ENCODE measurements at places on chromosomes 11 and 22.

DNA sequence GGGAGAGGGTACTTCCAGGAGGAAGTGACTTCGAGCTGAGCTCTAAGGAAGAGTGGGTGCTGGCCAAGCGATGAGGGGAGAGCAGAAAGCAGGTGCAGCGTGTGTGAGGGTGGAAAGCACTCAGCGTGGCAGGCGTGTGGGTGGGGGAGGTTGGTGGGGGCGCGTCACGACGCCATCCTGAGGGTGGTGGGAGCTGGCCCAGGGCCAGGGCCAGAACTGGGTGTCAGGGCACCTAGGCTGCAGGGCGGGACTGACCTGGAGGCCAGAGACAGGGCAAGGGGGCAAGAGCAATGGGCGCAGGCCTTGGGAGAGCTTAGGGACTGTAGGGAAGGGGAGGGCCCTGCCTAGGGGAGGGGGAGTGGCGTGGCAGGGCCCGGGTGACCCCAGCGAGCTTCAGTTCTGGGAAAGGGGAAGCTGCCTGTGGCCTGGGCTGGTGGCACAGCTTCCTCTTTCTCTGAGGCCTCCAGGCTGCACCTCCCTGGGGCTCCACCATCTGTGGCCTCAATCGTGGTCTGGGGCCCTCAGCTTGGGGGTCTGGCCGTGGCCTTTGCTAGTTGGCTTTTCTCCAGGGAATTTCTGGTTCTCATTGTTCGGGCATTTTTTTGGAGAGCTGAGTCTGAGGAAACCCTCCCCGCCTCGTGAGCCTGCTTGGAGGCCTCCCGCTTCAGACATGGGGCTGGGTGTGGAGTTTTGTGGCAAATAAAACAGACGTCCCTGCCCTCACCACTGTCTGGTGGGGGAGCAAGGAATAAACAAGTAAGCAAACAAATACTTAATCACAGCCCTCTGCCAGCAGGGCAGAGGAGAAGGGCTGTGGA lies 8.9 kb downstream of the RELT start:
- DNase-seq: no peak

- DNase-seq: no peak
Measured at GRCh38 chr11:62487738-62488551, 58.7 kb downstream of the AHNAK start.

DNA sequence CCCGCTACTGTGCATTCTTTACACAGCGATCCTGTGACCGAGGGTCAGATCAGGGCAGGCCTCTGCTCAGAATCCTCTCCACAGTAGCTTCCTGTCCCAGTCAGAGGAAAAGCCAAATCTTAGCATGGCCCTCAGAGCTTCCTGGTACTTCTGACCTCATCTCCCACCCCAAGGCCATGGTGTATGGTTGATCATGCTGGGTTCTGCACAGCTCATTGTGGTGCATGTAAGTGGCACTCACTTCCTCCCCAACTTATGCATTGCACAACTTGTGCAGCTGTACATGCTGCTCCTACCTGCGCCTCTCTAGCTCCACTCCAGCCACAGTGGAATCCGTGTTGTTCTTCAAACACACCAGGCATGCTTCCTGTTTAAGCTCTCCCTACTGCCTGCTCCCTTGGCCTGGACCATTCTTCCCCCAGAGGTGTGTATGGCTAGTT lies 20.3 kb downstream of the BMAL1 start:
- DNase-seq: no peak

GRCh38 chr11:34542089-34542488 lies 28.5 kb upstream of the ELF5 start:
- no peak for DNase-seq

GRCh38 chr22:34623580-34623979 lies 442.4 kb upstream of the ISX start:
- no peak for DNase-seq

DNA sequence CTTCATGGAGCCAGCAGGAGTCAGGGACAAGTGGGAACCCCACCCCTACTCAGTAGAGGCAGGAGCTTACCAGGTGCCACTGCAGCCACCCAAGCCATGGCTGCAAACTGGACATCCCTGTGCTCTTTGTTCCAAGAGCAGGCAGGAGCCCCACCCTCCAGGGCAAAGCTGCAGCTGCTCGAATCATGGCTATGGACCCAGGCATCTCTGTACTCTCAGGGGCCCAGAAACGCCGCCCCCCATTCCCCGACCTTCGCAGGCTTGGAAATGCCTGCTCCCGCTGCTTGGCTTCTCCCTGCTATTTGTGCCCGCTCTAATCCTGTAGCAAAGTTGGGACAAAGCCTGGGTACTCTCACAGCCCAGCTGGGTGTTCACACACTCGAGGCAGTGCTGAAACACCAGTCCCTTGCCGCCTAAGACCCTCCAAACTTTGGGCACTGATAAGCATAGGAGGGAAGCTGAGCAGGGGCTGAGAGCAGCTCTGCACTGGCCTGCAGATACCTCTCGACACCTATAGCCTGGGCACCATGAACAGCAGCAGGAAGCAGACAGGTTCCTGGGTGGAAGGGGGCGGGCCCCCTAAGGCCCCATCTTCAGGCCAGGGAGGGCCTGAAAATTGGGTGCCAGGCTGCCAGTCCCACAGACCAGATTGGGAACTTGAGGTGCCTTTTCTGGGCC lies 402.4 kb downstream of the LRRC4C start:
- no peak for DNase-seq

DNA sequence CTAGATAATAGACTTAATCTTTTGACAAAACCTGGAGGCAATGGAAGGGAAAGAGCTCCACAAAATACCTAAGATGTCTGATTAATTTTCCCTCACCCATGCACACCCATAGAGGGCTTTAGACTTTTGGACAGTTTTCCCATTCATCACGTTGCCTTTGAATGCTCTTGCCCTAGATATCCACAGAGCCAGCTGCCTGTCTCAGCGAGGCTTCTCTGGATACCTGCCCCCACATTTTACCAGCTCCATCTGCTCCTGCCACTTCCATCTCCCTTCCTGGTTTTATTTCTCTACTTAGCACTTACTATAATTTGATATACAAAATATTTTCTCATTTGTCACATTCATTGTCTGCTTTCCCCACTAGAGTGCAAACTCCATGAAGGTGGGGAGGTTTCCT lies 136.8 kb downstream of the FDX1 start:
- DNase-seq: no peak

- no peak for DNase-seq
Measured at GRCh38 chr11:88480223-88480622, 142.7 kb upstream of the CTSC start.

DNA sequence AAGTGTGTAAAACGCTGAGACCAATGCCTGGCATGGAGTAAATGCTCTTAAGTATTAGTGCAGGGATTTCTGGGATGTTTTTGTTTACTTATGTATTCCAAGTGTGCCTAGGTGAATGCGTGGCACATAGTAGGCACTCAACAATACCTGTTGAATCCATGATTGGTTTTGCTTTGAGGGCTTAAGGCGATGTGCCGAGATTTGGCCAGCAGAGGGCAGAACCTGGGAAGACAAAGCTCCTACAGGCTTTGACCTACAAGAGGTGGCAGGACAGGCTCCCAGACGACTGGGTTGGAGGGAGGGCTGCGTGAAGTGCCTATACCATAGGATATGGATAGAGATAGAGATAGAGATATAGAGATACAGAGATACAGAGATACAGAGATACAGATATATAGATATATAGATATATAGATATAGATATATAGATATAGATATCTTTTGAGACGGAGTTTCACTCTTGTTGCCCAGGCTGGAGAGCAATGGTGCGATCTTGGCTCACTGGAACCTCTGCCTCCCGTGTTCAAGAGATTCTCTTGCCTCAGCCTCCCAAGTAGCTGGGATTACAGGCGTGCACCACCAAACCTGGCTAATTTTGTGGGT lies 13.9 kb downstream of the KCNE3 start:
- DNase-seq: peak; percentile 87

DNA sequence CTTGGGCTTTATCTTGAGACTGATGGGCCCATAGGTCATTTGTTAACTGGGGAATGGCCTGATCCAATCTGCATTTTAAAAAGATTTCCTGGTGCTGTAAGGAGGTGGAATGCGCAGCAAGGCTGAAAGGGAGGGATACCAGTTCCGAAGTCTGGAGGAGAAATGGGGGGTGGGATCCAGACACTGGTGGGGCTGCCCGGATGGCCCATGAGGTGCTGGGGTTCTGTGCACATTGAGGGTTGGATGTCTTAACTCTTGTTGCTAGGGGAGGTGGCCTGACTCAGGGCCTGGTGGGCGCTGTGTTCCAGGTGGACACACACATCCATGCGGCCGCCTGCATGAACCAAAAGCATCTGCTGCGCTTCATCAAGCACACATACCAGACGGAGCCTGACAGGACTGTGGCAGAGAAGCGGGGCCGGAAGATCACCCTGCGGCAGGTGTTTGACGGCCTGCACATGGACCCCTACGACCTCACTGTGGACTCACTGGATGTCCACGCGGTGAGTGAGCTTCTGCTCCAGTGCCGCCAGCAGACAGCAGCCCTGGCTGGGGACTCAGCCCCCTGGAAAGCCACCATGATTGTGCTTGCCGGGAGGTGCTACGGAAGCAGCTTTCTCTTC lies 38.1 kb downstream of the AMPD3 start:
- no peak for DNase-seq

DNA sequence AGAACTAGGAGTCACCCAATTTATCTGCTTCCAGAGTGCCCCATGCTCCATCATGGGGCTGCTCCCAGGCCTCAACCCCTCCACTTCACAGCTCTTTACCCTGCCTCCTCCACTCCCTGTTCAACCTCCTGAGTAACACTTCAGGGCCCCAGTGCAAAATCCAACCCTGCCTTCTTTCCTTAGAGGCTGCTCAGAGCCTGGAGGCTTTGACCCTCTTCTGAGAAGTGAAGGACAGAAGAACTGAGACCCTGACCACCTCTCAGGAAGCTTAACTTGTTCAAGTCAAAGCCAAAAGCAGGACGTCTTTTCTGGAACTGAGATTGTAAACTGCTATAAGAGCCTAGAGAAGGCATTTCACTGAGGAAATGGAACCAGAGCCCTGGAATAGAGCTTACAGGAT lies 15.5 kb downstream of the EIF3F start:
- DNase-seq: no peak

DNA sequence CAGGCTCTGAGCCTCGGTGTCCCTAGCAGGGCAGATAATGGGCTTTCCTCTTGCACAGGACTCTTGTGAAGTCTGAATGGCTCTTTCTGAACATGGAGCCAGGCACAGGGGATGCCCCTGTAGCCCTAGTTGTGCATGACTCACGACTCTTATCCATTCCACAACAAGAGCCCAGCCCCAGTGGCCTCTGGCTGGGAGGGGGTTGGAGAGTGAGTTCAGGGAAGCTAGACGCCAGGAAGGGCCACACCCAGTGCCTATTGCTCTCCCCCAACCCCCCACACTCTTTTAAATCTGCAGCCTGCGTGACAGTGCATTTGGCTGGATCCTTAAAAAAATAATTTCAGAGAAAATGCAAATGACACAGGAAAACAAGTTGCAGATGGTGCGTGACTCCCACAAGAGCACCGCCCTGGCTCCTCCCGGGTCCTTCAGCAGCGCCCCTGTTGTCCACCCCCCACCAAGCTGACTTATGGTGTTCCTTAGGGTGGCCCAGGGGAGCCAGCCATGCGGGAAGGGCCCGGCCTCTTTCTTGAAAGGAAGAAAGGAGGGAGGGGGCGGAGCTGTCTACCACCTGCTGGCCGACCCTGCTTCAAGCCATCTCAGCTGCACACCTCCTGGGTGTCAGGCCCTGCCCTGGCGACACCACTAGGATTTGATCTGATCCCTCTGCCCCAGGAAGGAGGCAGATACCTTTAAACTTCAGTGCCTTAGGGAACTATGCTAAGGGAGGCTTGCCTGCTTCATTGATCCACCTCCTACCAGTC lies 74.7 kb downstream of the MN1 start:
- DNase-seq: no peak

DNA sequence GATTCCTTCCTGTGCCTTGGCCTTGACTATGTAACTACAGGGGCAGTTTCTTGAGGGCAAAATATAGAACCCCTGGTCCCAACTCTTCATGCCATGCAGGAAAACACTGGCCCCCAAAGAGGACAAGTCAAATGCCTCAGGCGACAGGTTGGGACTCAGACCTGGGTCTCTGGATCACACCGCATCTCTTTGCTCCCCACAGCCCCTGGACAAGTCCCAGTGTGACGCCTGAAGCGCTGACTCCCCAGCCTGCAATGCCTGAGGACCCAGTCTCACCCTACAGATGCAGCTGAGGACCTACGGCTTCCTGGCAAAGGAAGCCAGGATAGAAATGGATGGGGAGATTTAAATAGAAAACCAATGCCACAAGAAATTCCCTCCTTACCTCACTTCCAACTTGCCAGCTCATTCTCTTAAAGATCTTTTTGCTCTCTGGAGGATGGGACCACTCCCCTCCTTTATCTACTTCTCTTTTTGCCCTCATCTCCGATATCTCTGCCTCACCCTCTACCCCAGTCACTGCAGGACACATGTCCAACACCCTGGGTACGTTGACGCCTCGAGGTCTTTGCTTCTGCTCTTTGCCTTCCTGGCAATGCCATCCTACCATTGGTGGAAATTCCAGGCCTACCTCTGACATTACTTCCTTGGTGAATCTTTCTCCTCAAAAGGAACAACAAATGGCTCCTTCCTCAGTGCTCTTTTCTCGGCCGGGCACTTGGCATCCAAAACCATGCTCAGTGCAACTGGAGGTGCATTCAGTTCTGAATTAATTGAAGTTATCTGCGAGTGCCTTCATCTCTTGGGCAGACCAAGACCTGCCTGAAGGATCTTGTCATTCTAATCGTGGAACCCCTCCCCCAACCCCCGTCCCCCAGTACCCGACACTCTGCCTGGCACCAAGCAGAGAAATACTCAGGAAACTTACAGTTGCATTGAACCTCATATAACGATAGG lies 2.0 kb upstream of the PRDM11 start:
- no peak for DNase-seq

- no peak for DNase-seq
Measured at GRCh38 chr22:39481054-39481453, 21.0 kb upstream of the MIEF1 start.

DNA sequence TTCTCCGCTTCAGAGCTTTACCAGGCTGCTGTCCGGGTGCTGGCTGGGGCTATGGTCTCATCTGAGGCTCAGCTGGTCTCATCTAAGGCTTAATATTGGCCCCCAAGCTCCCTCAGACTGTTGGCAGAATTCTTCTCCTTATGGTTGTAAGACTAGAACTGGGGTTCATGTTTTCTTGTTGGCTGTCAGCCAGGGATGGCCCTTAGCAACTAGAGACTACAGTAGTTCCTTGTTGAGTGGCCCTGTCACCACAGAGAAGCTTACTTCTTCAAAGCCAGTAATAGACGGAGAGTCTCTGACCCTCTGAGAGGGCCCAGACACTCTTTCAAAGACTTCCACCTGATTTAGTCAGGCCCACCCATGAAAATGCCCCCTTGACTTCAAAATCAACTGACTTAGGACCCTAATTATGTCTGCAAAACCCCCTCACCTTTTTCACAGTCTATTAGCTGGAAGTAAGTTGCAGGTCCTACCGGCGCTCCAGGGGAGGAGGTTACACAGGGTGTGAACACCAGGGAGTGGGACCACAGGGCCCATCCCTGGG lies 24.2 kb upstream of the TREH start:
- no peak for DNase-seq
